A549 treated with Hydrocortisone at 1 μM for 4 hours (cell line): ENCODE measurements at places on chromosomes 2 and 18. TPM values are rescaled to one million over a fixed set of nuclear protein-coding genes. Genes with fewer than 3 reads are reported as not detected.

Gene ERICH2
- not detected in 5 replicates for total RNA-seq

Gene DCC
- not detected in 5 replicates for total RNA-seq

Gene LYG2
- total RNA-seq = 0.18 TPM in 1 of 5 replicates, not detected in the others

Gene CDH19
- 0.38 to 1.3 TPM (median 0.83 TPM) in 5 replicates for total RNA-seq

Gene RAB6D
- total RNA-seq = 0.03 TPM in 2 of 5 replicates, not detected in the others

Gene RAD51AP2
- not detected in 5 replicates for total RNA-seq

Gene SERPINB7
- 1.3 to 3.3 TPM (median 2.2 TPM) in 5 replicates for total RNA-seq
